ENCODE measurements at places on chromosomes 1 and 21.
A peak's percentile ranks its signal among the peaks of the same experiment; 100 is the strongest.

DNA sequence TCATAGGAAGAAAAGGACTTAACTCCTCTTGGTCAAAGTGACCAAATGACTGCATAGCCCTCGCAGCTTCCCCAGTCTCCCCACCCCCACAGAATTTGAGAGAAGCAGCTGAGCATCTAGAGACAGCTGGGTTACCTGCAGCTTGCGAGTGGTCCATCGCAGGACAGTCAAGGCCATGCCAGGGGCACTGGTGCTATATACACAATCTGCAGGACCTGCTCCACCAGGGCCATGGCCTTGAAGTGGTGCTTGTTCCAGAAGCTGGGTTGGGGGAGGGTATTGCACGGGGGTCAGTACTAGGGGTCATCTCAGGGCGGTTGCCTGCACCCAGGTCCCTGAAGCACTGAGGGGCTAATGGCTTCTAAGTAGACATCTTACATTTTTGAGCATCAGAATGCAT, 10.4 kb downstream of the MRTO4 start:
- DNase-seq: no peak

GRCh38 chr1:107936498-107937481, 28.2 kb downstream of the VAV3 start:
- DNase-seq: peak; percentile 76

- peak; percentile 6 for DNase-seq
These were observed 257.2 kb downstream of the LRRC7 start for GRCh38 chr1:69824932-69825331.

DNA sequence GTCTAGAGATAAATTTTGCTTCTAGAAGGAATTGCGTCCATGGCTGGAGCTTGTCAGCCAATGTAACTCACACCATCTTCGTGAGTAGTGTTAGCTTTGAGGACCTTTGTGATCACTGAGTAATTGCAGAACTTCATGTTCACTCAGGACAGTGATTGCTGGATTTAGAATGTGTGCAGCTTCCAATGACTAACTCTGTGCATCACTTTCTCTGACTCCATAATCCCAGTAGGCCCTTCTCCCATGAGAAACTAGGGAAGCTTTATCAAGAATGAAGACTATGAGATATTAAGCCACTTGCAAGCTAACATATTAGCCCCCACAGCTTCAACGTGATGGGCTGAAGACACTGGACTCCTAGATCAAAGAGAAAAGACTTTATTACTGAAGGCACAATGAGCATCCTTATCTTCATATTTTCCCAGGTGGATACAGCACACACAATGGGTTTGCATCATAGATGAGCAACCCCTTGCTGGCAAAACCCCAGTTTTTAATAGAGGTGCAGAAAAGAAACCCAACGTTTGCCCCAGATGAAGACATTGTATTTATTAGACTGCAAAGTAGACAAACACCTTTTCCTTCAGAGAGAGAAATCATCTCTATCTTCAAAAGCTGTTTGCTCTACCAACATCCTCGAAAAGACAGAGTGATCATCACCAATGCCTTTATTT, 561.0 kb downstream of the LTN1 start:
- no peak for DNase-seq

Data from iris pigment epithelial cell (primary cell).